ENCODE measurements at places on chromosomes 6 and 20. TPM values are rescaled to one million over a fixed set of nuclear protein-coding genes. Genes with fewer than 3 reads are reported as not detected.

- DNase-seq, result peak; percentile 68
Measured at GRCh38 chr6:109008537-109009235, 86.0 kb downstream of the SESN1 start.

DNA sequence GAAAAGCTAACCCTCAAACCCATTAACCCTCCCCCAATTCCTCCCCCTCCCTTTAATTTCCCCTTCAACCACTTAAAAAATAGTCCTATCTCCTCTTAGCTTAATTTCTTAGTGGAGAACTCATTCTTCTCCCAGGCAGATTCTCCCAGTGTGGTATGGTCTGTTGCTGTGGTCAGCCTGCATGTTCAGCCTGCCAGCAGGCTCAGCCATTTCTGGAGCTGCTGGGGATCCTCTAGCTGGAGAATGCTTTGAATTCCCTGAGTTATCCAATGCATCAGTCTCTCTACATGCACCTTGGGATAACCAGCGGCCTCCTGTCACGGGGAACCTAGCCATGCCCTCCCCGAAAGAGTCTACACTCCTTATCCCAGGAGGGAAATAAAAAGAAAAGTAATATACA is 375.4 kb upstream of the RSPO3 start:
- DNase-seq, result no peak

DNA sequence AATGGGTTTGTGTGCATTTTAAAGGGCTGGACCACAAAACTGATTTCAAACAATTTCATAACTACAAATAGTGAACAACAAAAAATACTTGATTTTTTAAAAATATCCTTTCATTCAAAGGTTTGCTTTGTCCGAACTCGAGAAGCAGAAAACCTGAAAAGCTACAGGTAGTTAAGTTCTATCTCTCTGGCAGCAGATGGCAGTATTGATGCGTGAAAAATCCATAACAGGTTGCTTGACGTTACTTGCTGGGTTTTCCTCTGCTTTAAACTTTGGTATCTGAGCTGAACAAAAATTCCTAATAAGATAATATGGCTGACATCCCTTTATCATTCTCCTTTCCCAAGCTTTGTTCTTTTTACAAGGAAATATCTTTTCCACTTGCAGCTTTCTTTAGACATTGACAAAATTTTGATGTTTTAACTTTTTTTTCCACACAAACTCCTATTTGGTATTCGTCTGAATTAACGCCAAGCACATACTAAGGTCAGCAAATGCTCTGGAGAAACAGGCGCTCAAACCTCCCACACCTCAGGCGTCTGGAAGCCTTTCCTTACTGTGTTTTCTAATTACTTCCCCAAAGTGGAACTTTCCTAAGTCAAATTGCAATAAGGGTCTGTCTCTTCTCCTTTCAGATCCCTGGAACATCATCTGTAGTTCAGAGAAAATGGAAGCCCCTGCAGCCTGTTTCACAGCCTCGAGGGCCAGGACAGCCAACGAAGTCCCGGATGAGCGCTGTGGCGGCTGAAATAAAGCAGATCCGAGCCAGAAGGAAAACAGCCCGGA is 50.3 kb upstream of the GFRAL start:
- DNase-seq, result peak; percentile 48

KHDC1L gene
- 0.83 TPM for total RNA-seq

DNA sequence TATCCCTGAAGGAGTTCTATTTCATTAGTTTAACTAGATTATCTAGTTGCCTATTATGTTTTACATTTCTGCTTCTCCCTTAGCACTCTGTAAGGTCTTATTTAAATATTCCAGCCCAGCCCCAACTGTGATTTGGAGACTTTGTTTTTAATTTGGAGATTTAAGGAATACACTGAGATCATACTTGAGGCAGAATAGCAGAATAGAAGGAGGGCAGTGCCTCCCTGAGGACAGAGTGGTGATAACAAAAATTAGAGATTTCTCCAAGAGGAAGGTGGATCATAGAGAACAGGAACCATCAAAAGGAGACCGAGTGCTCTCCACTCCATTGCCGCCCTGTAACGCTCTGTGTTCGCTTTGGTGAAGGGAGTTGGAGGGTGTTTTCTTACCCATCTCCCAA is 14.8 kb upstream of the CD164 start:
- DNase-seq, result no peak

- DNase-seq, result no peak
Measured at GRCh38 chr20:10984913-10985312, 311.1 kb upstream of the JAG1 start.

SMPDL3A gene
- total RNA-seq, result 19.1 TPM

RHAG gene
- 2.4 TPM for total RNA-seq

DNA sequence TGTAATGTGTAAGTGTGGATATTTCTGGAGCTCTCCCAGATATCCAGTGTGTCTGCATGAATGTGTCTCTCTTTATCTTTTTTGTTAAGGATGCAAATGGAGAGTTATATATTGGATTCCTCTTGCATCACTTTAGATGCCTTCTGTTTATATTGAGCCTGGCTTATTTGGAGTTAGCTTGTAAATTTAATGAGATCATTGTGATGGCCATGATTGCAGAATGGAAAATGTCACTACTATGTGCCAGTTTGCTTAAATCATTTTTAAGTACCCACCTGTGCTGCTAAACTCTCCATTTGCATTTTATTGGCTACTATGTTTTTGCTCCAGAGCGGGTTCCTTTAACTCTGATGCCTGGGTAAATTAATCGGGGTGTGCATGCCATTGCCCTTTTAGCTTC is 334.8 kb downstream of the UTRN start:
- DNase-seq, result peak; percentile 26
